ENCODE measurements at places on chromosomes 6 and 20.

DNA sequence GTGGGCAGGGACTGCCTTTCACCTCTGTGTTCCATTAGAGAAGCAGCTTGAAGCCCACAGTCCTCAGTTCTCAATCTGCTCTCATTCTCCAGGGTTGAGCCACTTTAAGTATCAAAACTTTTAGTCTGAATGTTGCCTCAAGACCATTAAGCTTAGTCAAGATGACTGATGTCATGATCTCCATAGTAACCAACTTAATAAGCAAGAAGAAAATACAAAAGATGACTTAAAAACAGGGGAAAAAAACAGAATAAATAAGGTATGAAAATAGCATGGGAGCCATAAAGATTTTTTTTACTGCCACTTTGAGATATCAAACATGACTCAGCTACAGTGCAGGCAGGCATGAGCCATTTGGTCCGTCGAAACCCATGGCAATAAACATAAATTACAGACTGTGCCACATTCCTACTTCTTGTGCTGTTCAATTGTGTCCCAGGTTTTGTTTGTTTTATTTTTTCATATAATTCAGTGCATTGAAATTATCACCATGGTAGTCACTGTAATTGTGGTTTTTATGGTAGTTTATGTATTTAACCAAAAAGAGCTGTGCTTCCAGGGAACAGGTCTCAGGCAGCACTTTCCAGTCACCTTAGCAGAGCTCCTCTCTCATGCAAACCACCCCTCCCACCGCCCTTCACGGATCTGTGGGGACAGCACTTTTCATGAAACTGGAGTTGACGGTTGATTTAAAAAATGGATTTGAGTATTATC is 156.5 kb upstream of the INSM1 start:
- DNase-seq, result no peak

DNA sequence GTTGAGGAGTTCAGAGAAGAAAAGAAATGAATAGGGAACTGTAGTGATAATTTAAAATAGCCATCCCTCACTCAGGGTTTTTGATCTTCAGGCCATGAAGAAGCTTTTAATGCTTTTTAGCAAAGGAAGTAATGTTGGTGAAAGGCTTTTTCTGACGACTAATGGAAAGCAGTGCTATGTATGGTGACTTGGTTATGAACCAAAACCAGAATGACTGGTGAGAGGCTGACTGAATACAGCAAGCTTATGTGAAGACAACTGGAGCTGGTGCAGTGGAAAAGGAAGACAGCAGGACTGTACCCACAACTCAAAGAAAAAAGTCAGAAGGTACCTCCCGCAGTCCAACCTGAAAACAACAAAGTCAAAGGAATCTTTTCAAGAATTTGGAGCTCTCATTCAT is 118.8 kb downstream of the PRDM1 start:
- DNase-seq, result no peak

- no peak for DNase-seq
Measured at GRCh38 chr20:33568868-33569801, 79.2 kb downstream of the CBFA2T2 start.

DNA sequence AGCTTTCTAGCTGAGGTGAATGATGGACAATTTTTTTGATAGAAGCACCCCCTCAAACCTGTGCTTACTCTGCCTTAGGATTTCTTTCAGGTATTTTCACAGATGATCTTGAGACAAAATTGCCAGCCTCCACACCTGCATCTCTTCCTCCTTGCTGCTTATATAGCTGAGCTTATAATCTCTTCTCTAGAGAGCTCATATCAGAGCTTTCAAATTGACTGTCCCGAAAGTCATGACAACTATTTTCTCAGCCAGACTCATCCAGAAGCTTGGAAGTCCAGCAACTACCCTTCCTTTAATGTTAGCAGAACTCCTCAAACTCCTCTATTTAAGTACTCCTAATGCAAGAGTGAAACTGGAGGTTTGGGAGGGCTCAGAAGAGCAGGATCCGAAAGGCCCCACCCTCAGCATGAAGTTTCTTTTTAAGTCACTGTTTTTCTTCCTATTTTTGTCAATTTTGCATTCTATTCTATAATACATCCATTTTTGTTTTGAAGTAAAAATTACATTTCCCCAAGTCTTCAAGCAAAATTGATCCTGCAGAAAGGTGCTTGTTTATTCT is 12.7 kb downstream of the CGA start:
- no peak for DNase-seq

DNA sequence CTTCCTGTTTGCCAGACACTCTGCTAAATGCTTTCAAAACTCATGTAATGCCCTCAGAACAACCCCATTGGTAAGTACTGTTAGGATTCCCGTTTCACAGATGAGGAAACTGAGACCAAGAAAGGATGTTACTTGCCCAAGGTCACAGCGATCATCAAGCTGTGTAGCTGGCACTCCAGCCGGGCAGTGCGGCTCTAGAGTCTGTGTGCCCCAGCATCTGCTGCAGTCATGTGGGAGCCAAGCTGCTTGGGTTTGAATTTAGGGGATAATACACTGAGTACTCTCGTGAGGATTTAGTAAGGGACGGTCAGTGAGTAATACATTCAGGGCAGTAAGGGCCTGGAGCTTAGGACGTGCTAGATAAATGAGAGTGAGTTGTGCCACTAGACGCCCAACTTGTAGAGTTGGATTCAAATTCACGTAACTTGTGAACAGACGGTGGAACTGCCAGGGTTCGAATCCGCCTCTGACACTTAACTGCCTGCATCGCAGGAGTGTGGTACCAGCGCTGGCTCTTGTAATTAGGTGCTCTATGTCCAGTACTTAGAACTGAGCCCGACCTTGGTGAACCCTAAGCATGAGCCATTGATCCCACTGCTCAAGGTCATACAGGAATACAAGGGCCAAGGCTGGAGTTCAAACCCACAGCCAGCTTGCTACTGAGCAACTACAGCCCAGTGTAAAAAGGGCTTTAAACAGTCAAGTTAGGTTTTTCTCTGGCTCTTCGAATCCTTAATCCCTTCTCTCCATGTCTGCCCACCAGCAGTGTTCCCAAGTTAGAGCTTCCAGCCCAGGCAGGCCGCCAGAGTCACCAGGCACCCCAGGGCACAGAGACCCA is 70.2 kb downstream of the EYA2 start:
- no peak for DNase-seq

DNA sequence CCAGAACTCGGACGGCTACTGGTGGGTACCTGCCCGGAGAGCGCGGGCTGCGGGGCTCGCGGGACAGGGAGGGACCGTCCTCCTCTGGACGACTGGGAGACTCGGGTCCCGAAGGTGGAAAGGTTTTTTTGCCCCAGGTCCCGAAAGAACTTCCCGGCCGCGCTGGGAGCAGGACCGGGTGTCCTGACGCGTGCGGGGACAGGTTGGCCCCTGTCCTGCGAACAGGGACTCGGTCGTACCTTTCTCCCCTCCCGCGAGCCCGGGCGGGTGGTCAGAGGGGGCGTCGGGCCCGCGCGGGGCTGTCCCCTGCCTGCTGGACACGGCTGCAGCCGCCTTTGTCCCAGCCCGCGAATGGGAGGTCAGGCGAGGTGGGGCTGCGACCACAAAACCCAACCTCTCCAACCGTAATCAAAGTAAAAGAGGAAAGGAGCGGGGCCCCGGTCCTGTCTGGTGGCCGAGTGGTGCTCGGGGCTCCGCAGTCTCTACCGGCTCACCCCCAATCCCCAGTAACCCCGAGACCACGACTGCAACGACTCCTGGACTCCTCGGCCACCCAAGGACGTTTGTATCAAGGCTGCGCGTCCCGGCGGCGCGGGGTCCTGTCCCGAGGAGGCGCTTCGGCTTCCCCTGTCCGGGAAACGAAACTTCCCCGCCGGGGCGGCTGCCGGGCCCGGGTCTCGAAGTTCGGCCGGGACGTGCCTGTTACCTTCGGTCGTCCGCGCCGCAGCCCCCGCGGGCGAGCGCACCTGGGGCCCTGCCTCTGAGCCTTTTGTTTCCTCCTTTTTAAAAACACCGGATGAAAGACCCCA is 798 bp downstream of the DSP start:
- DNase-seq, result no peak

DNA sequence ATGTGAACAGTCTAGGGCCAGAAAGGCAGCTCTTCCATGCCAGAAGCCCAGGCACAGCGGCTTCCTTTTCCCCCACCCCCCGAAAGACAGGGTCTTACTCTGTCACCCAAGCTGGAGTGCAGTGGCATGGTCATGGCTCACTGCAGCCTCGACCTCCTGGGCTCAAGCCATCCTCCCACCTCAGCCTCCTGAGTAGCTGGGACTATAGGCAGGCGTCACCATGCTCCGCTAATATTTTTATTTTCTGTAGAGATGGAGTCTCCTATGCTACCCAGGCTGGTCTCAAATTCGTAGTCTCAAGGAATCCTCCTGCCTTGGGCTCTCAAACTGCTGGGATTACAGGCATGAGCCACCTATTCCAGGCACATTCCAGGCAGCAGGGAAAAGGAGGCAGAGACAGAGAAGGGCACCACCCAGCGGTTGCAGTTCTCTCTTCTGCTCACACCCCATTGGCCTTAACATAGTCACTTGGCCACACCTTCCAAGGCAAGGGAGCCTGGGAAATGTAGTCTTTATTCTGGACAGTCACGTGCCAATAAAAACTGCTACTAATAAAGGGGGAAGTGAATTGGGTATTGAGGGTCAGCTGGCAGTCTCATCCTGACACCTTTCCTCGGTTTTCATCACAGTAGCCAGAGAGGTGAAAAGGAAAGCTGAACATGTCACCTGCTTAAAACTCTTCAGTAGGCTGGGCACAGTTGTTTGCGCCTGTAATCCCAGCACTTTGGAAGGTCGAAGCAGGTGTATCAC is 205.9 kb downstream of the ZMYND8 start:
- DNase-seq, result no peak

DNA sequence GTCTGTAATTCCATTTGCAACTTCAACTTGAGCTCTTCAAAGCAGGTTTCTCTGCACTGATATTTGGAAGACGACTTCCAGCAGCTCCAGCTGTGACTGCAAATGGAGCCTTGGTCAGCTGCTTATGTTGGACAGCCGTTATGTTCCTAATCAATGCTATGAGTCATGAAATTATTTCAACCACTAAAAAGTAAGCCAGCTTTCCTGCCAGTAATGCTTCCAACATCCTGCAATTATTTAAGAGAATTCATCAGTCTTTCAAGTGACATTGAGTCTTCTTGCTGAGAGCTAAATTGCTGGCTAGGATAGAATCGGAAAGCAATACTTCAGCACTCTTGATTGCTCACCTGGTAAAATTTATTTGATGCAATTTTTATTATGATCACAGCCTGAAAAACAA is 375.7 kb downstream of the MMUT start:
- DNase-seq, result no peak

DNA sequence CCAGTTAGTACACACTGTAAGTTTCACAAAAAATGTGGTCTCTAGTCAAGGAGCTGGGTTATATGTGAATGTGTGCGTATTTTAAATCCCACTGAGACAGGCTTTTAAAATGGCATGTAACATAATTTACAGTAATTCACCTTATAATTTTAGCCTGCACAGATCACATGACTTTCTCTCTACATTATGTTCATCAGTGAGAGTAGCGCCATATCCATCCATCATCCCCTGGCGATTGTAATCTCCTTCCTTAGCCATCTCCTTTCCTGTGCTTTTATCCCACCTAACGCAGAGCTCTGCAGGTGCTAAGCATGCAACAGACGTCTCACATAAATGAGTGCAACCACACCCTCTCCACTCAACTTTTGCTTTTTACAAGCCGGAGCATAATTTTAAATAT is 210.8 kb downstream of the TBC1D7 start:
- DNase-seq, result no peak

DNA sequence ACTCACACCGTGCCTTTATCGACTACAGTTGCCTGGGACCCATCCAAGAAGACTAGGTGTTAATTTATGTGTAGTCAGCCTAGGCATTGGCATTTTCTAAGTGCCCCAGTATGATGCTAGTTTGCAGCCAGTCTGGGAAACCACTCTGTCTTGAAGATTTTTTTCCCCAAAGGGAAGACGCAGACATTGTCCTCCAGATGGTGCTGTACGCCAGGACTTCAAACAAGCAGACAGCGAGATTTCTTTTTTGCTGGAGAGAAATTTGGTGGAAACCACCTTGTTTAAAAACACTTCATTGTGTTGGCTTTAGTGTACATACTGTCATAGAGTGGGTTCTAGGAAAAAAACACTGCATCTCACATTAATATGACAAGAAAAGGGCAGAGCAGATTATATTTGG is 30.0 kb downstream of the ALDH5A1 start:
- no peak for DNase-seq

GRCh38 chr20:37790900-37791299 is 97.1 kb downstream of the CTNNBL1 start:
- no peak for DNase-seq

- DNase-seq, result no peak
Measured at GRCh38 chr6:2127484-2127911, 117.9 kb downstream of the GMDS start.

DNA sequence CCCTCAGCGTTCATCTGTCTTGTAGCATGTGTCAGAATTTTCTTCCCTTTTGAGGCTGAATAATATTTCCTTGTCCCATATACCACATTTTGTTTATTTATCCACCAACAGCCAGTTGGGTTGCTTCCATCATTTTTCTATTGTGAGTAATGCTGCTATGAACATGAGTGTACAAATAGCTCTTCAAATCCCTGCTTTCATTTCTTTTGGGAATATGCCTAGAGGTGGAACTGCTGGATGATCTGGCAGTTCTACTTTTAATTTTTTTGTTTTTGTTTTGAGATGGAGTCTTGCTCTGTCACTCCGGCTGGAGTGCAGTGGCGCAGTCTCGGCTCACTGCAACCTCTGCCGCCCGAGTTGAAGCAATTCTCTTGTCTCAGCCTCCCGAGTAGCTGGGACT is 64.7 kb downstream of the SASH1 start:
- no peak for DNase-seq

DNA sequence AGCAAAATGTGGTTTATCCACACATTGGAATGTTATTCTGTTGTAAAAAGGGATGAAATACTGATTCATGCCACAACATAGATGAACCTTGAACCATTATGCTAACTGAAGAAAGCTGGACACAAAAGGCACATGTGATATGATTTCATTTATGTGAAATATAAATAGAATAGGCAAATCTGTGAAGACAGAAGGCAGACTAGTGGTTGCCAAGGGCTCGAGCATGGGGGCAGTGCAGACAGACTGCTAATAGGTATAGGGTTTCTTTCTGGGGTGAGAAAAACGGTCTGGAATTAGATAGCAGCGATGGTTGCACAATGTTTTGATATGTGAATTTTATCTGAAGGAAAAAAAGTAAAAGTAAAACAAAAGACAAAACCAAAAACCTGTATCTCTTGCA is 54.6 kb upstream of the FNDC1 start:
- DNase-seq, result no peak

DNA sequence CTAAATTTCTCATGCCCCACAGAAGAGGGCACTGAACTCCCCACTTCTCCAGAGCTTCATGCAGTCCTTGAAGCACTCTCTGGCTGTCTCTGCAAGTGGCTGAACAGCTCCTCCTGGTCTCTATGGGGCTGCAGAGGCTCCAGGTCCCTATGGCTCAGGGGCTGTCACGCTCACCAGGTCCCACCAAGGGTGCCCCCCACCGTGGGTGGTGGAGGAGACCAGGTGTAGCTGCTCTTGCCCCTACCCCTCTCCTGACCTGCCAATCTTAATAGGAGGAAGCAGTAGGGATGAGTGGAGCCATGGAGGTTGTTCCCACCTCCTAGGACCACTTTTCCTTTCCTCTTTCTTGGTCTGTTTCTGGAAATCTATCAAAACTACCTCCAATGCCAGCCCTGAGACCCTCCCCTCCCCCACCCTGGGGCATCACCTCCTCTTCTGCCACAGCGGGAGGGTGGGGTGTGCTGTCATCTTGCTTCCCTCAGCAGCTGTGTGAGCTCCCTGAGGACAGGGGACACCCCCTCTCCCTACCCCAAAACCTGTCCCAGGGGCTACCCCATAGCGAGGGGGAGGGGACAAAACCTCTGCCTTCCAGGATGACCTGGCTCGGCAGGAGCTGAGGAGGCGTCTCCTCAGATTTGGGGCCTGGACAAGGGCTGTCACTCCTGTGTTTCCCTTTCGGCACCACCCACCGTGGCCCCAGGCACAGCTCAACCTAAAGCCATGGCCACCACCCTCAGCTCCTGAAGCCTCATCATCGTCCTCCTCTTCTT is 12.0 kb upstream of the RAET1E start:
- no peak for DNase-seq

Measured in effector CD8-positive, alpha-beta T cell (primary cell).